ENCODE measurements at places on chromosomes 1 and 21.

DNA sequence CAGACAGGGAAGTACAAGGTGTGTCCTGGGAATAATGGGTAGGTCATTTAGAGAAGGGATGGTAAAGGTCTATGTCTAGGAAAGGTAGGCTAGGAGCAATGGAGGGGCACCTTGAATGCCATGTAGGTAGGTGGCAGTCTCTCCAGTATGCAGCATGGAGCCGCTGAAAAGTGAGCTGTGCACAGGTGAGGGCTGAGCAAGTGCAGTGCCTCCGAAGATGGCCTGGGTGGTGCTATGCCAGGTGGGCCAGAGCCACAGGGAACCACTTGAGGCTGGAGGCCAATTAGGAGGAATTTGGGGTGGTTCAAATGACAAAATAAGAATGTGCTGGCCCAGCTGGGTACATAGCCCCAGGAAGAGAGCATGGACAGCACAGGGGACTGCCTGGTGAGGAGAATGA, 25.0 kb downstream of the RNU5D-1 start:
- no peak for DNase-seq

DNA sequence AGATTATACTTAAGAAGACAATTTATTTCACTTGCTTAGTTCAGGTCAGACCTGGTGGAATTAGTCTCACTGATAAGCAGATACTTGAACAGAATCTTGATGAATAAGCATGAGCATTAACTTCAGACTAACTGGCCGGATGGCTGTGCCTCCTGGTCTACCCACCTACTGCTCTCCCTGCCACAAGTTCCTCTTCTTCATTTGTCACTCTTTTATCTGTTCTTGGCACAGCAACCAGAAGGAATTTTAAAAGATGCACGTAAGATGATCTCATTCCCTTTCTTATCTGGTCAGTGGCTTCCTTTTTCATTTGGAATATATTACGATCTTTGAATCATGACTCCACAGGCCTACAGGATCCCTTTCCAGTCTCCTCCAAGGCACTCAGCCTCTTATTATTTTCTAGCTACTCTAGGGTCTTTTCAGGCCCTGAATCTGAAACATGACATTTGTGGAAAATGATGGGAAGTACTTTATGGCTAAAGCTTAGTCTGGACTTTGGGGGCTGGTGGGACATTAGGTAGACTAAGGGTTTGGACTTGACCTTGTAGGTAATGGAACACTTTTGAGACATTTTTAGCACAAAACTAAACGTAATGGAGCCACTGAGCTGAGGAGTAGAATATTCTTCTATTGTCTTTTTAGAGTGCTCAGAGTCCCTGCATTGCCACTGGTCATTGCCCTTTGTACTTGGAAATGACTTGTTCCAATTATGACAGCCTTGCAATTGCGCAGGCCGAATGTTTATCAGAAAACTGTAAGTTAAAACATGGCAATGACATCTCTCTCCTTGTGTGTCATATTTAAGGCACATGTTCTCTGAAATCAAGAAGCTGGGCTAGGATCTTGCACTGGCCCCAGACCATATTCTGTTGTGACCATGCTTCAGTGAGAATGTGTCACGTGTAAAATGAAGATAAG, 16.0 kb downstream of the ST6GALNAC3 start:
- no peak for DNase-seq

GRCh38 chr1:223102797-223103533, 40.1 kb downstream of the TLR5 start:
- no peak for DNase-seq

- DNase-seq, result peak; percentile 50
Observed at GRCh38 chr1:1678581-1679380, 13.8 kb downstream of the SLC35E2B start.

DNA sequence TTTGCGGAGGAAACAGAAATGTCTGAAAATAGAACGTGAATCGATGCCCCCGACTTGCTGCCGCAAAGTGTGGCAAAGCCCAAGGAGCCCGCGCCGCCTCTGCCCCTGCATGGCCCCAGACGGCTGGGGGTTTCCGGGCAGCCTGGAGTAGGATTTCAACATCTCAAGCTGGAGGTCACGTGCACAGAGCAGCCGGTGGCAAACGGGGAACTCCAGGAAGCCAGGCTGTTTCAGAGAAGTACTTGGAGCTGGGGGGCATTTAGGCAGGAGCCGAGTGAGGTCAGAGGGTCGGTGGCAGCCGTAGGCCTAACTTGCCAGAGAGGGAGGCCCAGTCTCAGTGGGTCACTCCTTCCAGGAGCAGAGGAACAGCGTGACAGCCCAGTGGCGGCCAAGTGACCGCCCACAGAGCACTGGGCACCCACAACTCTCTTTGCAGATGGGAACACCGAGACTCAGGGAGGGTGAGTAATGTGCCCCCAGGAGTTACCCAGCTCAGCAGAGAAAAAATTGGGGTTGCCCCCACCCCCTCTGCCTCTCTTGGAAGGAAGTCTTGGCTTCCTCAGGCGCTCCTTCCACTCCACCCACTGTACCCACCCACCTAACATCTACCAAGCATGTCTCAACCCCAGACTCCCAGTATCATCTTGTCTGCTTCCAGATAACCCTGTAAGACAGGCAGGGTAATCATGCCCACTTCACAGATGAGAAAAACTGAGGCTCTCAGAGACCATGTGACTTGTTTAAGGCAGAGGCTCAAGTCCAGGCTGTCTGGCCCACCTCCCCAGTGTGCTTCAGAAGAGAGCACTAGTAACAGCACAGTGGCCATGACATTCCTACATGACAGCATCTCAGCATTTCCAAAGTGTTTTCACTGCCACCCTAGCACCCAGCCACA, 179.4 kb downstream of the HIVEP3 start:
- DNase-seq, result peak; percentile 92

GRCh38 chr1:97385536-97386277, 535.1 kb downstream of the DPYD start:
- no peak for DNase-seq

DNA sequence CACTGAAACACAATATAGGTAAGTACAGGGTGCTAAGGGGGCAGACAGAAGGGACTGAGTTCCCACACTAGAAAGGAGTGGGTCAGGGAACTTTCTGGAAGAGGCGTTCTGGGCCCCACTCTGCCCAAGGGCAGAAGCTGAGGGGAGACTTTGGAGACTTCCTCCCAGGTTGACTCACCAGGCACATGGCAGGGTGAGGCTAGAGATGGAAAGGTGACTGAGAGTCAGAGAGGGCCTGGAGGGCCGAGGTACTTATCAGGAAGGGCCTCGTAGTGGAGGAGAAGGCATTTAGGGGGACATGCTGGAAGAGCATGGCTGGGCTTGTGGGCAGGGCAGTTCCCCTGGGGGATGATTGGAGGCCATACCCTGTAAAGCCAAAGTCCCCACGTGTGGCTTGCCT, 159.9 kb upstream of the JUN start:
- DNase-seq, result peak; percentile 13

DNA sequence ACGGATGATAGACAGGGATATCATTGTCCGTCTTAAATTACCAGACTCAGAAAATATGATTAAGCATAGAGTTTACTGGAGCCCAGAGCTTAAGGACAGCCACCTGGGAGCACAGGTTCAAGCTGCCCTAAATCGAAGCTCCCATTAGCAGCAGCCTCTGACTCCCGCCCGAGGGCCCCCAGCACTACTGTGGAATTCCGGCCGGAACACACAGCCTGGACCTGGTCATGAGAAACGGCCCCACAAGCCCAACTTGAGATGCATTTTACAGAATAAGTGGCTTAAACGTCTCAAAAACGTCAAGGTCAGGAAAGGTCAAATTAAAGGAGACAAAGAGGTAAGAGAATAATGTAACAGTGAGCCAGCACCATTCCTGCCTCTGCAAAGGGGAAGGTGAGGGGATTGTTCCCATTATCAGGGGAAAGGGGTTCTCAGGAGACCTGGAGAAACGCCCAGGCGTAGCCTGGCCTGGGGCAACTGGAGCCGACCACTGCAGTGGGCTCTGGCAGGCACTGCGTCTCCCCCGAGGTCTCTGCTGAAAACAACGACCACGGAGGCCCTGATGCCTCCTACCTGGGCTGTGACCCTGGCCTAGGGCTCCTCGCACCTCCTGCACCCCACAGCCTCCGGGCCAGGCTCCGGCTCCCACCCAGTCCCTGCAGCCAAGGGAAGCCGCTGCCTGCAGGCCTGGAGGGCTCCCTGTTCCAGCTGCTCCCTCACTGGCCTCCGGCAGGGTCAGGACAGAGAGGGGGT, 11.5 kb upstream of the COL6A1 start:
- no peak for DNase-seq

DNA sequence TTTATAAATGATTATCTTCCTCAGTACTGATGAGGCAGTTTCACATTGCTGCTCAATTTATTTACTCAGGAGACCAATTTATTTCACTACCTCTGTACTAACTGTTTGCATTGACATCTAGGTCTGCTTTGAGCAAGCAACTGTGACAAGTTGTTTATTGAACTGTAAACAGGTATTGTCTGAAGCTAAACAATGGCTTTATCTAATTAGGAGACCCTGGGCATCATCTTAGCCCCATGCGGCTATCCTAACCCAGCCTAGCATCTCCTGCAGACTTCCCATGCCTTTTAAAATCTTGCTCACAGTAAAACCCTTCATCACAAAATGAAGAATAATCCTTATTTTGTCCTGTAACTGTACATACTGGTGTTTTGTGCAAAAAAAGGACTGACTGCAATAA, 348.2 kb downstream of the RWDD3 start:
- no peak for DNase-seq

DNA sequence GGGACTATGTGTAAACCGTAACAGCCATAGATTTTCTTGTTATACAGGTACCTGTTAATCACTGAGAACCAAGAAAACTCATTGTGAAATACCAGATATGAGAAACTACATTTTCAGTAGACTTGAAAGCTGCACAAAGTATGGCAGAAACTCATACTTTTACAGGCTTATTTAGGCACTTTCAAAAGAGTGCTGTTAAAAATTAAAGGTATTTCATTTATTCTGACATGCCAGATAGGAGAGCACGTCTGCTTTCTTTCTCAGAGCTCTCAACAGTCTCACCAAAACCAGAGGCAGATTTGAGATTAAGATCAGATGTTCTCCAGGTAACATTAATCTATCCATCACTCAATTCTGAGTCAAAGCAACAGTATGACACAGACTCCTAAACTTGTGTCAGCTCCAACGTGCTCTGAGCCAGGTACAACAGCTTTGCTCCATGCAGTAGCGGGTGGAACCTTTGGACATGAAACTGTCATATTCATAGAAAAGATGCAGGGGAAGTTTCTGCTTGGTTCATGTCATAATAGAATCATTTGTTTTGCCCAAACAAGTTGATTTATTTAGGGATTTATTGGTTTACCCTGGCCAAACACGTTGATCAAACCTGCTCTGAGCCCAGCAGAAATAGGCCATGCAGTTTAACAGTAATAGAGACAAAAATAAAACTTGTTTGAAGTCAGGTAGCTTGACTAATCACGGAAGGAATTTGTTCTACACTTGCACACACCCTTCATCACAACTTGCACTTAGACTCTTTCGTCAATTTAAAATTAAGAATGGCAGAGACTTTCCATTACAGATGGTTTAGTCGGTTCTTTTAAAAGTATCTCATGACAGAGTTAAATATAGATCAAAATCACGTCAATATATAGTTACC, 20.8 kb upstream of the TSNAX start:
- no peak for DNase-seq
